ENCODE measurements at places on chromosomes 3 and 15.

GRCh38 chr3:63951492-63952247, 39.5 kb upstream of the SCAANT1 start:
- no peak for DNase-seq

GRCh38 chr15:65875458-65875857, 6.2 kb downstream of the RAB11A start:
- no peak for DNase-seq

GRCh38 chr3:44927371-44927770, 48.6 kb downstream of the ZDHHC3 start:
- DNase-seq: no peak

- DNase-seq: no peak
Observed at GRCh38 chr3:44186111-44186672, 55.5 kb upstream of the TOPAZ1 start.

GRCh38 chr3:175316799-175317198, 457.7 kb downstream of the NAALADL2 start:
- DNase-seq: no peak

DNA sequence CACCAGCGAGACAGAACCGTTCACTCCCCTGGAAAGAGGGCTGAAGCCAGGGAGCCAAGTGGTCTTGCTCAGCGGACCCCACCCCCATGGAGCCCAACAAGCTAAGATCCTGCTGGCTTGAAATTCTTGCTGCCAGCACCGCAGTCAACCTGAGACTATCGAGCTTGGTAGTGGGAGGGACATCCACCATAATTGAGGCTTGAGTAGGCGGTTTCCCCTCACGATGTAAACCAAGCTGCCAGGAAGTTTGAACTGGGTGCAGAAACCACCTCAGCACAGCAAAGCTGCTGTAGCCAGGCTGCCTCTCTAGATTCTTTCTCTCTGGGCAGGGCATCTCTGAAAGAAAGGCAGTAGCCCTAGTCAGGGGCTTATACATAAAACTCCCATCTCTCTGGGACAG, 151.0 kb downstream of the MBNL1 start:
- DNase-seq: no peak

- no peak for DNase-seq
Observed at GRCh38 chr3:101262393-101263240, 57.8 kb downstream of the IMPG2 start.

DNA sequence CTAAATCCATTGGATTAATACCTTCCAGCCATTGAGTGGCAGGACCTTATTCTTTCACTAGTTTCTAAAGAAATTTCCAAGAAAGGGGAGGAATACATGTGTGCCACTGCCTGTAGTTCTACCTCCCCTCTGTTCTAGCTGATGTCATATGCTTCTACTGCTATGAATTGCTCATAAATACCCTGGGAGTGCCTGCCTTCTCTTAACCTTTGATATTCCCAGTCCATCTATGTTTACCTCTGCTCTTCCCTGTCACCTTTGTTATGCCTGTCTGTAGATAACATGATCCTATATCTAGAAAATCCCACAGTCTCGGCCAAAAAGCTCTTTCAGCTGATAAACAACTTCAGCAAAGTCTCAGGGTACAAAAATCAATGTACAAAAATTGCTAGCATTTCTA, 486.9 kb upstream of the ARRDC4 start:
- no peak for DNase-seq

DNA sequence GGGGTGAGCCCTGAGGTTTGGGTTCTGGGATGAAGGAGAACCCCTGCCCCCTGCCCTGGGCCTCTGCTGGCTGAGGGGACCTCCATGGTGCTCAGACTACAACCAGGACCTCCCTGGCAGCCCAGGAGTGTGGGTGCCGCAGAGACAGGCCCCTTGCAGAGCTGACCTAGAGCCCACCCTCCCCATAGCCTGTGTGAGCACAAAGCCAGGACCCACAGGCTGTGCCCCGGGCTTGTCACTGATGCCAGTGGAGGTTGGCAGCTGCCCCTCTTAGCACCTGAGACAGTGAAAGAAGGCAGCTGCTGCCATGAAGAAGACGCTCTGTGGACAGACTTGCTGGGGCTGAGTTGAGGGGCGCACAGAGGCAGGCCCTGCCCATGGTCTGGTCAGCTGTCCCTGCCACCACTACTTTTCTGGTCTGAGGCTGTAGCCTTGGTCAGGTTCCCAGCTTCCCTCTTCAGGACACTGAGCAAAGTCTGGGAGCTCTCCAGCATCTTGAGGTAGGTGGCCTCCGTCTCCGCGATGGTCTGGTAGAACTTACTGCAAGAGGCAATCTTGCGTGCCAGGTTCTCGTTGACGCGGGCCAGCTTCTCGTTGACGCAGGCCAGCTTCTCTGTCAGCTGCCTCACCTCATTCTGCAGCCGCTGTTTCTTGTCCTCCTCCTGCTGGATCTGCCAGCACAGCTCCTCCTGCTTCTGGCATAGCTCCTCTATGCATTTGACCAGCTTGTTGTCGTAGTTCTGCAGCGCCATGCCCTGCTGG, 23.0 kb downstream of the USP4 start:
- DNase-seq: no peak

GRCh38 chr15:62280625-62281024, 115.5 kb upstream of the C2CD4B start:
- no peak for DNase-seq

DNA sequence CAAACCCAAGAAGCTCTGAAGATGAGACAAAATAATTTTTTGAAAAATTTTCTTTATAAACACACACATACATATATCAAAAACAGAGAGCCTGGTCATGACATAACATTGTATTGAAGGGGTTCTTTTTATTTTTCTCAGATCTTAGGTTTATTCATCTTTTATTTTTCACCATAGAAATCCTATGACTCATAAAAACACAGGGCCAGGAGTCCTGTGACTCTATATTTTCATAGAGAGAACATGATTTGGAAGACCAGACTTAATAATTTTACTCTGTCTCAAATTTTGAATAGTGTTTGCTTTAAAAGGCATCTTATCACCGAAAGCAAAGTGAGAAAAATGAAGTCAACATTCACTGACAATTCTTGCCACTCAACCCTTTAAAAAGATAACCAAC, 57.7 kb downstream of the SUCNR1 start:
- no peak for DNase-seq

- DNase-seq: no peak
Observed at GRCh38 chr15:74955796-74956647, 550 bp downstream of the RPP25 start.

DNA sequence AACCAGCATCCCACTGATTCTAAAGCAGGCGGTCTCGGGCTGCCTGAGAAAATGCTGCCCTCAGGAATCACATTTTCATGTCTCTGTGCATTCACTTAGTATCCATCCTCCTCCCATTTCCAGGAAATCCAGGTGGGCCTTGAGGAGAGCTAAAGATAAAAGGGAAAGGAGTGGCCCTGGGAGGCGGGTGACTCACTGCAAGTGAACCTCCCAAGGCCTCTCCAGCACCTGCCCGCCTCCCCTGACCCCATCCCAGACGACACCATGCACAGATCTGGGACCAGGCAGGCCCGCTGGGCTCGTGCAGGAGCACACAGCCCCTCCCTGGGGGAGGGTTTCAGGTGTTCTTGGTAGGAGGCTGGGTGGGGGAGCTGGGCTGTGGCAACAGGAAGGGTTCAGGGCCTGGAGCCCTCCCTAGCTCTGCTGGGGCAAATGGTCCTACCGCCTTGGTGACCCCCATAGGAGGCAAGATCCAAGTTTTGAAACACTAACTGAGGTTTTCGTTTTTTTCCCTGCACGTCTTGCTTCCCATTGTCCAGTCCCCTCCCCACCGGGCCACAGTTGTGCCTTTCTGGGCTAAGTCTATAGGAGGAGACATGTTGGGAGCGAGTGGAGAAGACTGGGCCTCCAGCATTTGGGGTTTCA, 22.2 kb downstream of the MELTF start:
- no peak for DNase-seq

- DNase-seq: no peak
Observed at GRCh38 chr3:68271145-68271544, 616.7 kb upstream of the SUCLG2 start.

- DNase-seq: no peak
Observed at GRCh38 chr3:55484801-55485791, 2.0 kb downstream of the WNT5A start.

DNA sequence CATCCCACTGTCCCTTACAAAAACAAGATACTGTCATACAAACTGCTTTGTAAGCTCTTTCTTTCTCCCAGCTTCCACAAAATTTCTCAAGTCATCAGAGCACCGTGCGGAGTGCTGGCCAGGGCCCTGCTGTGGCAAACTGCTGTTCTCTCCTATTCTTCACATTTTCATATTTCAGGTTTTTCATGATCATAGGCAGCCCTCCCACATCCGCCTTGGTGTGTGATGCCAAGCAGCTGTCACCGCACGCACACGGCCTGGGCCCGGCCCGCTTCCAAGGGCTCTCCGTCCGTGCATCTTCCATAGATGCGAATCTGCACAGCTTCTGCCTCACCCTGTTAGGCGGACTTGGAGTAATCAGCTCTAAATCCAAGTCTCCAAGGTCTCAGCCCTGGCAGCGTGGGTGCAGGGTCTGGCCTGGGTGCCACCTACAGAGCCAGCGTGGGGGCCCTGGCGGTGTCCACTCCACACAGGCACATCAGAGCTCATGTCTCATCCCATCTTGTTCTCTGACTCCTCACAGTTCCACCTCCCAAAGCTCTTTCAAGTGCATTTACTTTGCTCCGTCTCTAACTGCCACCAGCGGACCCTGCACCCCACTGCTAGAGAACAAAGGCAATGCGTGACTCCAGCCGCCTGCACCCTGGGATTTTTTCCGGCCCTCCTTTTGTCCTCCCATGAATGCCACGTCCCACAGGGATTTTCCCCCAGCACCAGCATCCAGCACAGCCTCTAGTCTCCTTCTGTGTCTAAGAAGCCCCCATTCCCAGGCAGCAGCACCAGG, 27.2 kb downstream of the CYFIP1 start:
- no peak for DNase-seq

DNA sequence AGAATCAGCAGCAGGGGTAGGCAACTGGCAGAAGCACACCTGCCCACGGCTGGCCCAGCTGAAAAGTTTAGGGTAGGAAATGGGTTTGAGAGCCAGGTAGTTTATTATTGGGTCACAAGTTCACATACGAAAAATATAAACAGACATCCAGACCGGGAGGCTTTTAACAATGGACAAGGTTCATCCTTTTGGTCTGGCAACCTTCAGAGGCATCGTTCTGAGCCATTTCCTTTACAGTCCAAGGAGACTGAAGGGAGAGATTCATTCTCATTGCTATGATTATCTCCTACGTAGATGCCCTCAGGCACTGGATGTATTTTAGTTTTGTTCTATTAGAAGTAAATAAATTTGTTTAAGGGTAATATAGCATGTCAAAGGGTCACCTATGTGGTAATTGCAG, 248.0 kb upstream of the THBS1 start:
- no peak for DNase-seq

DNA sequence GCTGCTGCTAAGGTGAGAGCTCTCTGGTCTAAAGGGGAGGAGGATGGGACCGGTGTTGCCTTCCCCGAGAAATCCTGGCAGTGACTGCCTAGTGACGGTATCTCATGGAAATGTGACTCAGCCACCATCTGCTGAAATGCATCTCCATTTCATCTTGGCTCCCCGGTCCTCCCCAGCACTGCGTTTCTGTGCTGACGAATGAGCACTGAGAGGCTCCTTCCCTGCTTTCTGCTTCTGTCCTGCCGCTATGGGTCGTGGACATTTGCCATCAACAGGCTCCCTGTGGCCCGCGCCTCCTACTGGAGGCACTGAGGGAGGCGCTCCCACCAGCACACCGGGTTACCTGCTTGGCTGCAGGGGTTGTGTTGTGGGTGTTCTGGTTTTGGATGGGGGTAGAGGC, 13.5 kb upstream of the SEC13 start:
- DNase-seq: no peak

DNA sequence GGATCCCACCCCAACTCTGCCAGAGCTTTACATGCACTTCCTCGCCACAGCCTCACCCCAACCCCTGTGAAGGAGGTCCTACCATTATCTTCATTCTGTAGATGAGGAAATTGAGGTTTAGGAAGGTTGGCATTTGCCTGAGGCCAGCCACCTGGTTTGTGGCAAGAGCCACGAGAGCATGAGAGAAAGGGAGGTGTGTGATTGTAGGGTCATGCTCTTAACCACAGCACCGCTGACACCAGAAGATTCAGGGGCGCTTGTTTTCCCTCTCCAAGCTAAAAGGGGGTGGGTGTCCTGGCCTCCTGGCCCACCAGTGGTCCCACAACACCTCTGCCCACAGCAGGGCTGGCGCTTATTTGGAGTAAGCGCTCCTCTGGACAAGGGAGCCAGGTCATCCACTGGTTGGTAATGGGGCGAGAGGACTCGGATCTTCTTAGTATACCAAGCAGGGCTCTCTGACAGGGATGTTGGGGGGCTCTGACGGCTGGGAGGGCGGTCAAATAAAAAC, 691 bp downstream of the RHCG start:
- no peak for DNase-seq

DNA sequence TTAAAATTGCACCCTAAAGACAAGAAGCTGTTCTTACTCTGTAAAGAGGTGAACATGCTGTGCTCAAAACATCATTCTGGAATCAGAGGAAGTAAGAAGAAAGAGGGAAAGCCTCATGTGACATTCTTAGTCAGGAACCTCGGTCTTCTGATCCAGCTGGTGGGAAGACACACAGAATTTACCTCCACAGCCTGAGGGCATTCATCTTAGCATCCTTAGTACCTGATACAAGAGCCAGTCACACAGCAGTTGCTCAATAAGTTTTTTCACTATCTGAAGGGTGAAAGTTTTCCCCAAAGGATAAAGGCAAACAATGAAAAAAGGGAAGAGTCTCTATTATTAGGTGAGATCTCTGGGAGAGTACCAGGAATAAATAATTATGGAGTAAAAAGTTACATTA, 116.8 kb downstream of the SEMA6D start:
- no peak for DNase-seq

DNA sequence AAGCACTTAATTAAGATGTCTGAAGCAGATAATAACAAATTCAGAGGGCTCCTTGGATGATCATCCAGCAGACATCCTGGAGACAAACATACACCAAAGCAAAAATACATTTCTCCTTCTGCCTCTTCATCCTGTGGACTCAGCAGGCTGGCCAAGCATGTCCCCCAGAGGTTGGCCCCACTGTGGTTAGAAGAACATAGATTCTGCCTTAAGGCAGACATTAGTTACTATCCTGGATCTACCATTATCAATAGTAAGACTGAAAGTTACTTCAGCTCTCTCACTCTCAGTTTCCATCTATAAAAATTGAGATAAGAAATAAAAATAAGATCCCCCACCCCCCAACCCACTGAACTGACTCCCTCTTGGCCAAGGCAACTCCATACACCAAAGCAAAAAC, 28.6 kb upstream of the TGFBR2 start:
- no peak for DNase-seq

- DNase-seq: no peak
Observed at GRCh38 chr3:121126033-121126706, 218.2 kb downstream of the STXBP5L start.

- DNase-seq: no peak
Observed at GRCh38 chr3:38130631-38131065, 6.3 kb downstream of the ACAA1 start.

GRCh38 chr3:81339040-81339845, 422.2 kb downstream of the GBE1 start:
- DNase-seq: no peak

All from NCI-H2107 (cell line).